ENCODE measurements at places on chromosomes 1 and 21. TPM values are rescaled to one million over a fixed set of nuclear protein-coding genes. Genes with fewer than 3 reads are reported as not detected.

- DNase-seq = no peak
Observed at GRCh38 chr1:86365896-86366295, 30.2 kb downstream of the ODF2L start.

GRCh38 chr1:2506007-2506860, 20.2 kb downstream of the PANK4 start:
- DNase-seq = no peak

- no peak for DNase-seq
Observed at GRCh38 chr1:227884370-227885134, 63.2 kb downstream of the WNT9A start.

DNA sequence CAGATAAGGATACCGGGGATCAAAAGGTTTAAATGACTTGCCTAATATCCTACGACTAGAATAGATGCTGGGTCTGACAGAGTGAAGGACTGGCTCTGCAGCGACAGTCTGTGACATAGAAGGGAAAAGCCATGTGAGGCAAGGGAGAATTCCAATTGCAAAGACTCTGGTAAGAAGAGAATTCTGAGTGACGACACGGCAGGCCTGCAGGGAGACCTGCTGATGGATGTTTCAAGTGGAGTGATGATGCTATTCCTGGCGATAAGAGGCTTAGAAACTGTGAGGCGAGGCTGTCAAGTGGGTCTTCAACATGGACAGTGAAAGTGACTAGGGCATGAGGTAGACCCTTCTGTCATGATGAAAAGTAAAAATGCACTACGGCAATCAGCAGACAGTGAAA, 176.6 kb upstream of the PBX1 start:
- peak; percentile 38 for DNase-seq

Gene CSTB
- total RNA-seq = 33.0 TPM
